ENCODE measurements at places on chromosomes 4 and X.

- peak; percentile 12 for DNase-seq
Observed at GRCh38 chr4:127997534-127998388, 32.6 kb downstream of the ABHD18 start.

DNA sequence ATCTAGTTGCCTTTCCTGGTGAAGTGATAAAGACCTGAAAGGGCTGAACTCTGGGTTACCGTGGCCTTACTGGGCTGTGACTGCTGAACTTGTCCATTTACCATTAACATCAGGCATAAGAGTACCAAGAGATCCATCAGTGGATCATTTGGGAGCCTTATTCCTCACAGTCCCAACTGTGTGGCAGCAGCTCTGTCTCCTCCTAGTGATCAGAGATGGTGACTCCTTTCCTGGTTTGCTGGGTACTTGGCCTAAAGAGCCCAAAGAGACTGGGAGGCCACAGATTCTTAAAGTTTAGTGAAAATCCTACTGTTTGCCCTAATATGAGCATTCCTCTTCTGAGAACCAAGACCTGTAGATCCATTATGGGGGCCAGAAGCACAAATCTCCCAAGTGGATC, 56.3 kb upstream of the ATP6AP2 start:
- no peak for DNase-seq

GRCh38 chr4:36067116-36067515, 177.2 kb downstream of the ARAP2 start:
- DNase-seq, result no peak

GRCh38 chrX:153776120-153776599, 4.7 kb upstream of the SRPK3 start:
- DNase-seq, result no peak

DNA sequence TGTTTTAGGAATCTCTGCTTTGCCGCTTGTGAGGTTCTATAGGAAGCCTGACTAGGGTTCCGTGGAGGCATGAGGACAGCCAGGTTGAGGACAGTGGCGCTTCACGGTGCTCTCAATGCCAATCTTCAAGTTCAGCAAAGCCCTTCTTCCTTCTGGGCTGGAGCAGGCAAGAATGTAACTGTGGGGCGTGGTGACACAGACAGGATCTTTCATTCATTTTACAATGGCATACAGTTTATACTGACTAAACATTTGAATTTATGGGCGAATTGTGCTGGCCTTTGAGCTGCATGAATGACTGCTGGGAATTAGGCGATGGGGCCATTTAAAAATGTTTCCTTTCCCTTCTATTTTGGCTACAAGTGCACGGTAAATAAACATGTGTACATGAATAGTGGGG, 2.9 kb upstream of the NHS start:
- DNase-seq, result no peak

DNA sequence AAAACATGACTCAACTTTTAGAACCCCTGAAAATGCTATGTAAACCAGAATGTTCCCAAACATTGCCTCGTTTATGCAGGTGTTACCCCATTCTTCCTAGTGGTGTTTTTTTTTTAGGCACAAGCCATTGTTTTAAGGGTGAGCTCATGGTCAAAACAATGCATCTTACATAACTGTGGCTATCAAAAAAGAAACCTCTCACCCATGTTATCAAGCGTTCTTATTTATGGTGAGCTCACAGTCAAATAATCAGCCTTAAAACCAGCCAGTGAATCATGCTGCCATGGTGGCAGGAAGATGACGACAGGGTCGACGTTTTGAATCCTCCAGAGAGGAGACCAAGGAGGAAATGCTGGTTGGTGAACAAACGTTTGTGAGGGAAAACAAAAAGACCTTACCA, 195.2 kb downstream of the KDR start:
- DNase-seq, result no peak

DNA sequence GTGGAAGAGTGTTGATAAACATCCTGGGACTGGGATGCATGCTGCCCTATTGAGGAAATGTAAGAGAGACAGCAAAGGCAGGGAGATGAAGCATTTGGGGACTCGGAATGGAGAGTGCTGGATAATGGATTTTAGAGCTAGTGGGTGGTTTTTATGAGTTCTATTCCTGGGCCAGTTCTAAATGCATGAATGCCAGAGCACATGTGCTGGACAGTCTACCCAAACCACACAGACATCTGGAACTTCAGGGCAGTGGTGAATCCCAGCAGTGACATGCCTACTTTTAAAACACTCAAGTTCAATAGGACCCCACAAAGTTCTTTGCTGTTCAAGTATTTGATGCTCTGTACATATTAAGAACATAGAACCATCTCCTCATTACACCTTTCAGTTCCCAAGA, 133.9 kb downstream of the CBR4 start:
- DNase-seq, result no peak

DNA sequence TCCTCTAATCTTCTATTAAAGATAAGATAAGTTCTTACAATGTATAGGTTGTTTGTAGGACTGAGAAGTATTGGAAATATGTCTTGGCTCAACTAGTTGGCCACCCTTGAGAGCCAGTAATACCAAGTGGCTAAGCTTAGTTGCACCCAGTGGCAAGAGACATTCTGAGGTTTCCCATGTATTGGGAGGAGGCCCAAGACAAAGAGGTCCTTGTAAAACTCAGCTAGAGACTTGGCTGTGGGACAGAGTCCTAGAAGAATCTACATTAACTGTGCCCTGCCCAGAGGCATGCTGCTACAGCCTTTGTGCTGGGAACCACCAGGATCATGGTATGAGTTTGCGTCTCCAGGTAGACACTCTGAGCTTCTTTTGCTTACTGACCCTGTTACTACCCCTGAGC, 41.9 kb upstream of the SLC4A4 start:
- DNase-seq, result no peak

GRCh38 chr4:89119166-89119565, 7.8 kb downstream of the TIGD2 start:
- DNase-seq, result no peak

DNA sequence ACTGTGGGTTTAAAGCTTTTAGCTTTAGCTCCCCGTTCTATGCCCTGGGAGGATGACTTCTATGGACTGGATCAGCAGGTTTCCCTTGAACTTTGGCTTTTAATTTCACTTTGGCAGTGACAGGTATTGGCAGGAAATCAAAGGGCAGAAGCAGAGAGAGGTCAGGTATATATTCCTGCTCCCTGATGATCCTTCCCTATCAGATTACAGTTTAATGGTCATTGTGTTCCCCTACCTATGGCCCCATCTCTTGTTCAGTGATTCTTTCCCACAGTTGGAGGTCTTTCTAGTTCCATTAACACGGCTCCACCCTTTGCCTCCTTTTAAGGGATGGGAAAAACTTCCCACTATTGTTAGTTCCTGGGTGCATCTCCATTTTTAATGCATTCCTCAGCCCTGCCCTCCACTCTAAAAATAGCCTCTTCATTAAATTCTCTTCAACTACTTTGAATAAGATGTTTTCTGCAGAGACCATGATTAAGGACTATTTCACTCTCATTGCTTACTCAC, 107.8 kb upstream of the TMEM47 start:
- no peak for DNase-seq

DNA sequence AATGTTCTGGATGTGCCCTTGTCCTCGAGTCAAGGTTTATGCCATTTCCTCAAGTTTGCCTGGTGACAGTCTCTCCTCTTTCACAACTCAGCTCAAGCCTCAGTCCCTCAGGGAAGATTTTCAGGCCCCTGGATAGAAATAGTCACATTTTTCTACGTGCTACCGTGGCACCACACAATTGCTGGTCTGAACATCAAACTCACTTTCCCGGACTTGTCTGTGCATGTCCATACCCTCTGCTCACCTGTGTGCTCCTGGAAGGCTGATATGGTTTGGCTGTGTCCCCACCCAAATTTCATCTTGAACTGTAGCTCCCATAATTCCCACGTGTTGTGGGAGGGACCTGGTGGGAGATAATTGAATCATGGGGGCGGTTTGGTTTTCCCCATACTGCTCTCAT, 129.7 kb downstream of the HS3ST1 start:
- DNase-seq, result no peak

DNA sequence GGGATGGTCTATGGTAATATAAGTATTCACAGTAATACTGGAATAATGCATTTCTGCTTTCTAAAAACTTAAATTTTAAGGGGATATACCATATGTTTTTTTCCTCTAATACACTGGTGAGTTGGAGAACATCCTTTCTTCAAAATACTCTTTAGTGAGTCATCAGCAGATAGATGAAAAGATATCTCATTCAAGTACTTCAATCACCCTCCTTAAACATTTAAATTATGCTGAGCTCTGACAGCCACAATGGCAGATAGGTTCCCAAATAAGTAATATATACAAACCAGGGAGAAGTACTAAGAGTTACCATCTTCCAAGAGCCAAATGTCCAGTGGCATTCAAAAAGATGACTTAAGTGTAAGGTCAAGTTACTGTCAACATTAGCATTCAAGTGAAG, 52.2 kb downstream of the AMMECR1 start:
- DNase-seq, result no peak

DNA sequence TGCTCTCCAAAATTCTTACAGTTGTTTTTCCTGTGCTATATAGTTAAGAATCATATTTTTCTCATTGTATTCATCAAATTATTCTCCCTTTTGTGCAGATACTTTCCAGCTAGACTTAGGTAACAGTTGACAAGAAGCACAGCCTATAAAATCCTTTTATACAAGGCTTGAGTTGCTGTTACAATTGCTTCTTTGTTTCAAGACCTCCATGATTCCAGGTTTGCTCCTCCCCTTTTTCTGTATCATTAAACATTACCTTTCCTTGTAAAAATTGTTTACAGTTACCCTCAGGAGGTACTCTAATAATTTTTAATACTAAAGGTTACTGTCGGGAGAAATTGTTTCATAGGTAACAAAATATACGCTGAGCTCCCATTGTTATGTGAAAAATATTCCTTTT, 192.3 kb upstream of the GRID2 start:
- no peak for DNase-seq

- DNase-seq, result no peak
Observed at GRCh38 chr4:129239088-129239487, 143.1 kb downstream of the C4orf33 start.

GRCh38 chr4:73683033-73683432, 57.3 kb upstream of the CXCL8 start:
- DNase-seq, result no peak

GRCh38 chrX:133188631-133189030, 29.5 kb downstream of the TFDP3 start:
- no peak for DNase-seq

DNA sequence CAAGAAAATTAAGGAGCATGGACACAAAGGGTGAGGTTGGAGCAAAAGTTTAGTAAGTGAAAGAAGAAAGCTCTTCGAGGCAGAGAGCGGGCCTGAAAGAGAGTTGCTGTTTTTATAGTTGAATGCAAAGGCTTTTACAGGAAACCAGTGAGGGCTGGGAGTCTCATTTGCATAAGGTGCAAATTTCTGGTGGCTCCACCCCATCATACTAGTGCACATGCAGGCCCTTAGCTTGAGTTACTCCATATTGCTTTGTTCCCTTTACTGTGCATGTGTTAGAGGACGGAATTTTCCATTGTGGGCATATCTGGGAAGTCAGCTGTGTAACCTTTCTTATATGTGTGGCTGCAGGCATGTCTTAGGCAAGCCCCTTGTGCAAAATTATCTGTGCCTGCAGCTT, 48.0 kb downstream of the CPE start:
- DNase-seq, result no peak

- DNase-seq, result peak; percentile 31
Observed at GRCh38 chrX:46574774-46575381, 1.3 kb downstream of the CHST7 start.

DNA sequence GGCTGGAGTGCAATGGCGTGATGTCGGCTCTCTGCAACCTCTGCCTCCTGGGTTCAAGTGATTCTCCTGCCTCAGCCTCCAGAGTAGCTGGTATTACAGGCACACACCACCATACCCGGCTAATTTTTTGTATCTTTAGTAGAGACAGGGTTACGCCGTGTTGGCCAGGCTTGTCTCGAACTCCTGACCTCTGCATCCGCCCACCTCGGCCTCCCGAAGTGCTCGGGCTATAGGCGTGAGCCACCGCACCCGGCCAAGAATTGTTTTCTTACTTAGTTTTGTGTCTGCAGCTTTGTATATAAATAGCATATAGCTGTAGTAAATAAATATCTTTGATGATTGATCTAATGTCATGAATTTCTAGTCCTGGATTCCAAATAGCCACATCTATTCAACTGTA, 81.1 kb downstream of the IL1RAPL1 start:
- DNase-seq, result no peak

DNA sequence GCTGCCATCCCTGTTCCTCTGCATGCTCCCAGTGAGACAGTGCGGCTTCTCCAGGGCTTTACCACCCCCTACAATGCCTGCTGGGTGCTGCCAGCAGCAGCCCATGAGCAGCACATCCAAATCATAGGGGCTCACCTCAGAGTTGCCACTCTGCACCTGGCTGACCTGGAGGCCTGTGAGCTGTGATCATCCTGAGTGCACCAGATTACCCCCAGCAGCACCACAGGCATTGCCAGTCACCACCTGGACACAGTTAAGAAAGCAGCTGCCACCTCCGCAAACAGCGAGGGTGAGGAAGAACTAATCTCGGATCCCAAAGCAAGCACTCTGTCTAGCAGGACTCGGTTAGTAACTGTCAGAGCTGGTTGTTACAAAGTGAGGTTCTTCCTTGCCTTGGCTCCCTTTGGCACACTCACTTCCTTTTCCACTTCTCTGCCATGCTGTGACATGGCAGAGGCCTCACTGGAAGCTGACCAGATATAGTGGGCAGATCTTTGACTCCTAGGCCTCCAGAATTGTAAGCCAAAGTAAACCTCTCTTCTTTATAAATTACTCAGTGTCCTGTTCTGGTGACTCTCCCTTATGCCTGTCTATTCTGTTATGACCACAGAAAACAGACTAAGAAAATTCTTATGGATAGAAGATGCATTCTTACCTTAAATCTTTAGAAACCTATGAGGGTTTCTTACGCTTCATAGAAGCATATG, 25.2 kb downstream of the LRIT3 start:
- no peak for DNase-seq

DNA sequence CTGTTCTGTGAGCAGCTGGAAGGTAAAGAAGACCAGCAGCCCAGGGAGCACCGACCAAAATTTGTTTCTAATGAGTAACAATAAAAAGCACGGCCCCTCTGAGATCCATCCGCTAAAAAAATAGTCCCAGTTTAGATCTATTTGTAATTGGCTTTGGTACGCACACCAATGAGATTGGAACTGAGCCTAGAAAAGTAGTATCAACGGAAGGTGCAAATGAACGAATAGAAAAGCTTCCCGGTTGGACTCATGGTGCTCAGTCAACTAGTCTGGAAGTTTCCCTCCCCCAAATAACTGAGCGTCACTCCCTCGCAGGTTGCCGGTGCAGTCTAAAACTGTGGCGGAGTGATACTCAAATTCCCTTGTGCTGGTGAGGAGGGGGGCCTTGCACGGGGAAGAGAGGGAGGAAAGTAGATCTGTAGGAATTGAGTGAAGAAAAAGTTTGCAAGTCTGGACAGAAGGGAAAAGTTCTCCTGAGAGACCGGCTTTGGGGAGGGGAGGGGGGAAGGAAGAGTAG, at the start of gene COL4A5:
Gene COL4A5, plus strand, starts transcription at position 413 of the 517 bp plus-strand sequence. CDS start 288 bp downstream, outside the sequence.
- no peak for DNase-seq

DNA sequence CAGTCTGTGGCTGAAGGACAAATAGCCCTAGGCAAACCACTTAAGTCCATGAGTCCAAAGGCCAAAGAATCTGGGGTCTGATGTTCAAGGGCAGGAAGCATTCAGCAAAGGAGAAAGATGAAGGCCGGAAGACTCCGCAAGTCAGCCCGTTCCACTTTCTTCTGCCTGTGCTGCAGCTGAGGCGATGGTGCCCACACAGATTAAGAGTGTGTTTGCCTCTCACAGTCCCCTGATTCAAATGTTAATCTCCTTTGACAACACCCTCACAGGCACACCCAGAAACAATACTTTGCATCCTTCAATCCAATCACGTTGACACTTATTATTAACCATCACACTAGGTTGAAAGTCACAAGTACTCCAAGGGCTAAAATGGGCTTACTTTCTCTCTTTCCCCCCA, 605.4 kb upstream of the GNPDA2 start:
- DNase-seq, result no peak

- DNase-seq, result no peak
Observed at GRCh38 chr4:56127716-56128115, 179.0 kb downstream of the CEP135 start.

Data from activated T-cell treated with anti-CD3 and anti-CD28 coated beads for 48 hours (primary cell).